ENCODE measurements at places on chromosomes 3 and 15.

- no peak for DNase-seq
Observed at GRCh38 chr3:139969386-139969785, 34.4 kb downstream of the CLSTN2 start.

GRCh38 chr15:101528108-101528916, 38.8 kb upstream of the PCSK6 start:
- no peak for DNase-seq

GRCh38 chr15:91801836-91802534, 51.5 kb upstream of the SLCO3A1 start:
- no peak for DNase-seq

DNA sequence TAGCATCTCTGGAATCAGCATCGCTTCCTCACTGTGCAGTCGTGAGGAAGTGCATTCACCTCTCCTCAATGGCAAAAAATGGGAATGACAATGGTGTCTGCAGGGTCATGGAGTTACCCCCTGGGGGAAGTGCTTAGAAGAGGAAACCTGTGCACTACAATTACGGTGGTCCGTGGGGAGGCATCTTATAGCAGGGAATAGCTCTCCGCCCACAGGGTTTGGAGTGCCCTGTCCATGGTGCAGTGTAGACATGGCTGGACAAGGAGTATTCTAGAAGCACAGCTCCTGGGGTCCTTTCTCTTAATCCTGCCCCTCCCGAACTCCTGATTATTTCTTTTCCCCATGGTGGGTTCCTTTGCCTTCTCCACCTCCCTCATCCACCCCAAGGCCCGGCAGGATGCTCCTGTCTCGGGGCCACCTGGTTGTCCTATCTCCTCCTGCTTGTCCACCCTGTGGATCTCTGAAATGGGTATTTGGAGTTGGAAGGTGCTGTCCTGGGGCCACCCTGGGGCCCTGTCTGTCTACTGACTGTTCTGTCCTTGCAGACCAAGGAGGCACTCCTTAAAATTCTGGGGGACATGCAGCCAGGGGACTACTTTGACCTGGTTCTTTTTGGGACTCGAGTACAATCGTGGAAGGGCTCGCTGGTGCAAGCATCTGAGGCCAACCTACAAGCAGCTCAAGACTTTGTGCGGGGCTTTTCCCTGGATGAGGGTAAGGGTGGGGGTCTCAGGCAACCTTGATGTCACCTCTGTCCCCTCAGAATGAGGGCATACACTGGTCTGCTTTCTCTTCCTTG, 5.2 kb downstream of the ITIH1 start:
- no peak for DNase-seq

GRCh38 chr15:76338486-76339304, 2.1 kb downstream of the ISL2 start:
- DNase-seq: no peak

Data from erythroblast (primary cell).